ENCODE measurements at places on chromosomes 1 and 21.

GRCh38 chr1:117607471-117607870 is 1.6 kb downstream of the TENT5C start:
- DNase-seq: no peak

GRCh38 chr1:50266509-50266908 is 156.7 kb downstream of the DMRTA2 start:
- DNase-seq: no peak

DNA sequence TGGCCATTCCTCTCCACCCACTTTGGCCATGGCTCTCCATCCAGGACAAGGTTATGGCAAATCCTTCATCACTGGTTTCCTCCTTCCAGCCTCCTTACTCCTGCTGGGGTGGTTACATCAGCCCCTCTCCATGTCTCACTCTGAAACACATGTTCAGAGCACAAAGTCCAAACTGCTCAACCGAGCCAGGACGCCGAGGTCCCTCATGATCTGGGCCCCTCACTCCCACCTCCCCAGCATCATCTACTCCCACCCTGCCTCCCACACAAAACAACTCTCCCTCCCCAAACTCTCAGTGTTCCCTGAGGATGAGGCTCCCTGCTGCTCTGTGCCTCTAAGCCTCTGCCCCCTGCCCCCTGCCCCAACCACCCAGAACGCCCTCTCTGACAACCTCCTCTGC is 33.3 kb upstream of the ZBTB40 start:
- no peak for DNase-seq

DNA sequence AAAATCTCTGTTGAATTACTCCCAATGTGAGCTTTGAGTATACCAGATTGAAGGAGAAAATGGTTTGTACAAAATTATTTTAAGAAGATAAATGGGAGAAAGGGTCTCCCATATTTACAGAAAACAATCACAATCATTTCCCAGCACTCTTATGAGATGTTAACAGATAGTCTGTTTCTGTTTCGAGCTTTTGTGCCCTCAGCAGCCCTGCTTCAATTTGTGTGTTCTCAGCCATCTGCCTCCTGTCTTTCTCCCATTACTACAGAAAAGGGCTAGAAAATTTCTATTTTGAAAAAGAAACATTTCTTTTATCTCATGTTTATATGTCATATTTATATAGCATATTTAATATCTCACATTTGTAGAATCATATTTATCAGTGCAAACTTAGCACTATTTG is 498.4 kb downstream of the TTLL7 start:
- DNase-seq: no peak

DNA sequence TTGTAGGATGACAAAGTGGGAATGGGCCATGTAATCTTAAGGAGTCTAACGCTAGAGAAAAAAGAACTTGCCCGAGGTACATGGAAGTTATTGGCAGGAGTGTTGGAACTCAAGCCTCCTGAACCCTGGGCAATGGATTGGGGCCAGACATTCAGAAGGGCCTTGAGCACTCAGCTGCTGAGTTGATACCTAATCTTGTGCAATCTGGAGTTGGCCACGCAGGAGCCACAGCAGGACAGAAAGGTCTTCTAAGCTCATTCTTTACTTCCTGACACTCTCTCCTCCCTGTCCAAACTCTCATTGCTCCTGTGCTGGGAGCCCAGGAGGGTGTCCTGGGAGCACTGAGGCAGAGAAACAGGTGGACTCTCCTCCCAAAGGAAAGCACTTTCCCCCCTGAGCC is 25.1 kb upstream of the CSF1 start:
- no peak for DNase-seq

- no peak for DNase-seq
Measured at GRCh38 chr1:79364896-79365295, 358.4 kb upstream of the ADGRL4 start.

GRCh38 chr1:48610628-48611542 is 138.9 kb upstream of the SPATA6 start:
- no peak for DNase-seq

DNA sequence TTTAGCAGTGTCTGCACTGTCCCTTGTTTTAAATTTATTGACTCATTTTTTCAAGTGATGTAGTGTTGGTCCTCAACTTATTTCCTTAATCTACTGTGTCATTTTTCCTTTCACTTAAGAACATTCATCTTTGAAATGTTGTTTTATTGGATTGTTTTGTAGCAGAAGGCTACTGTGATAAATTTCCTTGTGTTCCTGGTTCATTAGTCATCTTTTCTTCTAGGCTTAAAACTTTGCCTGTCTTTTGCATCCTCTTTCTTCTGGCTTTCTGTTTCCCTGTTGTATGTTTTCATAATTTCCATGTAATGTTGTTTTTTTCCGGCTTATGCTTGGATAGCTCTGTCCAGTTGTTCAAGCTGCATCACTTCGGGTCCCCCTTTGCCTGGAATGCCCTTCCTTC is 61.9 kb downstream of the UBE2T start:
- no peak for DNase-seq

GRCh38 chr1:246142320-246142893 is 364.7 kb downstream of the SMYD3 start:
- DNase-seq: no peak

GRCh38 chr1:206717674-206717989 is 32.9 kb downstream of the MAPKAPK2 start:
- DNase-seq: no peak

DNA sequence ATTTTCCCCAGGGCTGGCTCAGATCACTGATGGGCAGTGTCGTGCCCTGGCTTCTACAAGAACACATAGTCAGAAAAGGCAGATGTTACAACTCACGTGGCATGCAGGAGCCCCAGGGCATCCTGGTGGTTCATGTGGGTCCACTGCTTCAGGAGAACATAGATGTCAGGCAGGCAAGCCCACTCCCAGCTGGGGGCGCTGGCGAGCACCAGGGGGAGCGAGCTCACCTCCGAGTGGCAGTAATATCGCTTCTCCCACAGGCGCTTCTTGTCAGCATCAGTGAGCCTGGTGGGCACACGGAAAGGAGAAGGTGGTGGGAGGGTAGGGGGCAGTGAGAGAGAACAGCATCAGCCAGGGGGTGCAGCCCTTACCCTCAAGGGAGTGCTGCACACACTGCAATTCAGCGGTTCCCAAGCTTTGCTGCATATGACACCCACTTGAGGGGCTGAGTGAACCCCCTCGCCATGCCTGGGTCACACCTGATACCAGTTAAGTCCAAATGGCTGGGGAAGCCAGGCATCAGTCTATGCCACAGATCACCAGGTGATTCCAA is 34.3 kb upstream of the PPP1R15B start:
- peak; percentile 56 for DNase-seq

- DNase-seq: no peak
Measured at GRCh38 chr1:203373991-203374390, 23.1 kb upstream of the FMOD start.

DNA sequence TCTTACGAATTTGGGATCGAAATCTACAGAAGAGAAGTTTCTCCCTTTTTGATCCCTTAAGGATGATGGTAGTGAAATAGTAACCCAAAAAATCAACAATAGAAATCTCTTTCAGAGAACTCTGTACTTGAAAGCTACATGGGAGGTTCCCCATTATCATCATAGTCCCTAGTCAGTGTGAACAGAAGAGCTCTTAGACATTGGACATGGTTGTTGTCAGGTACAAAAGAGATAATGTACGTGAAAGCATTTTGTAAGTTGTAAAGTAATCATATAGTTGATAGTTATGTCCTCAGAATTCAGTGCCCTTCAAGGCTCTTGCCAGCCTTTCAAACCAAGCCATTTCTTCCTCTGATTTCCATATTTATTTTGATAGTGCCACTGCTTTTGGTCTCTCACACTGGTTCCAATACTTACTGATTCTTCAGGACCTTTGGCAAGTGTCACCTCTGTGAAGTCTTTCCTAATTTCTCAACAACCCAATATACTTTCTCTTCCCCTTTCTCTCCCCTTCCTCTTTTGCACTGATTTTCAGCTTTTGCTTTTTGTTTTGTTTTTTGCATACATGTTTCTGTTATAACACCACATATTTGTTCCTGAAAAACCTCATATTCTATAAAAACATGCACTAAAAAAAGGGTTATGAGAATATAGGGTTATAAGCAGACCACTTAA is 22.4 kb downstream of the VPS45 start:
- peak; percentile 26 for DNase-seq

All from GM10248 (cell line).